ENCODE measurements at places on chromosomes 1 and 21. TPM values are rescaled to one million over a fixed set of nuclear protein-coding genes. Genes with fewer than 3 reads are reported as not detected.

DNA sequence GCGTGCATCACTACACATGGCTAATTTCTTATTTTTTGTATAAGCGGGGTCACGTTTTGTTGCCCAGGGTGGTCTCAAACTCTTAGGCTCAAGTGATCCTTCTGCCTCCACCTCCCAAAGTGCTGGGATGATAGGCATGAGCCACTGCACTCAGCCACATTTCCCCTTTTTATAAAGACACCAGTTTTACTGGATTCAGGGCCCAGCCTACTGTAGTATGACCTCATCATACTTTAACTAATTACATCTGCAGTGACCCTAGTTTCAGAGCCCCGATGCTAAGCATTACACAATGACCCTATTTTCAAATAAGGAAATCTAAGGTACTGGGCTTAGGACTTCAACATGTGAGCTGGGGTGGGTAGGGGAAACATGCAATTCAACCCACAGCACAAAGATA, 31.8 kb upstream of the ENAH start:
- DNase-seq = no peak

- DNase-seq = peak; percentile 92
These were observed 237.0 kb downstream of the MRPL39 start for GRCh38 chr21:25370311-25370744.

DNA sequence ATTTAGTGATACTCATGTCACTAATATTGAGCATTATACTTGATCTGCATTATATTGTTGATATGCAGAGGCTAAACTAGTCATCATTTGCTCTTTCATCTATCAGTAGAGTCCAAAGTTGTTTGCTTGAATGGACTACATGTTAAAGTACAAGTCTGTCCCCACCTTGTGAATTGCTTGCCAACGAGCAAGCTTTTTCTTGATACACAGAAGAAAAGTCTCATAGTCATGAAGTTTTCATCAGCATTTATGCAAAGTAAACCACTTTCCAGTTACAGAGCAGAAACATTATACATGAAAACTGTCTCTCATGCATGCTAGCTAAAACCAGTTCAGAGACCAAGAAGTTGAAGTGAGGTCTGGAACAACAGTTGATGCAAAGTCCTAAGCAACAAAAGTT, 13.0 kb downstream of the SFPQ start:
- no peak for DNase-seq

- no peak for DNase-seq
These were observed 53.9 kb downstream of the CASQ2 start for GRCh38 chr1:115714572-115715141.

GRCh38 chr1:62084310-62084890, 110.2 kb upstream of the L1TD1 start:
- peak; percentile 14 for DNase-seq

- DNase-seq = no peak
These were observed 274.1 kb upstream of the CHRM3 start for GRCh38 chr1:239112101-239112935.

DNA sequence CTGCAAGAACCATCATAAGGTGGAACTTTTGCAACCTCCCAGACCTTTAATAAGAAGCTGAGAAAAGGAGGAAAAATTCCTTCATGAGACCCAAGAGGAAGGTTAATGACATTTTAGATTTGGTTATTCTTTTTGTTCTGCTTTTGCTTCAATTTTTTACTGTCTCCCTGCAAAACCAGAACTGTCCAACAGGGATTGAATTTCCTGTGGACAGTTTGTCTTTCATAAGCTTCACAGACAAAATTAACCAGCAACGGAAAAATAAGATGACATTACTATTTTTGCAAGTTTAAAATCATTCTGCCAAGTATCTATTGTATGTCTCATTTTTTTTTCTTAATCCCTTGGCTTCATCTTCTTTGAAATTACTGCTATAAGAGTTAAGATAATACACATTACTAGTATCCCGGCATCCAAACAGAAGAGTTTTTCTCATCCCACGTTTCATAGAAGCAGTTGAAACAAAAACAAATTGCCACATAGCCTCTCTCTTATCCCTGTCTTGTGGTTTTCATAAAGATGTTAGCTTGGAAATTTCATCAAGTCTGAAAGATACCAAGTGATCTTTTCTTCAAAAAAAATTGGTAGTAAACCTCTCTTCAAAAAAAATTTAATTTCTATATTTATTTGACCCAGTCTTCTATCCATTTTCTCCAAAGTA, 465.3 kb upstream of the PTBP2 start:
- DNase-seq = no peak

DNA sequence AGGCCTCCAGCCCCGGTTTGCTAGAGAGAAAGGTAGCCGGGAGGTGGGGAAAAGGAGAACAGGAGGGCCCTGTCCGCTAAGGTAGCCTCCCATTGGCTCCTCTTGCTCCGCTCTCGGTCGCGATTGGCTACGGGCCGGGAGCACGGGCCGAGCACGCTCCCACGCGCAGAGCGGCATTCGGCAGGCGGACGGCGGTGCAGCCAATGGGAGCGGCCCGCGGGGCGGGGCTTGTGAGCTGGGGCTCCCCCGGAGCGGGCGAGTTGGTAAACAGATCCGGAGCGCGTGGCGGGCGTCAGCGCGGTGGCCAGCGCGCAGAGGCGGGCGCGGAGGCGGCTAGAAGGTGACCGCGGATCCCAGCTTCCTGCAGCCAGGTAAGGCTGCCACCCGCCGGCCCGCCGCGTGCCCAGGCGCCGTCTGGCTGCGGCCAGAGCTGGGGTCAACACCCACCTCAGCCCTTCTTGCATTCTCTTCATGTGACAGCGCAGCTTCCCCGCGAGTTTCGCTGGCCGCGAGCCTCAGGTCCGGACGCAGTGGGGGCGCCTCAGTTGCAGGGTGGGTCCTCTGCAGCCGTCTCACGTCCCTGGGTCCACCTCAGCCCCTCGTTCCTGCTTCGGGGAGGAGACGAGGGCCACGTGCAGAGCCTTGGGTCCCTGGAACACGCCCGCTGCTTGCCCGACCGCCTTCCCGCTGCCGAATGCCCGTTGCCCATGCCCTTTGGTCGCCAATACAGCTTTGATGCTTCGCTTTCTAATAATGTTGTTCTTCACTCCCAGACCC, at the start of gene COQ8A:
Gene COQ8A, plus strand, starts transcription at position 266 of the 777 bp plus-strand sequence. CDS start 21,092 bp downstream, outside the sequence.
- peak; percentile 99 for DNase-seq

Gene PRAMEF15
- total RNA-seq = not detected

Measured in fibroblast of the aortic adventitia (primary cell).